Hematopoietic multipotent progenitor cell treated with erythropoietin and hydrocortisone succinate and interleukin-3 and kit ligand, for 4 days (in vitro differentiated cells): ENCODE measurements at places on chromosomes 6 and 20.
A peak's percentile ranks its signal among the peaks of the same experiment; 100 is the strongest.

GRCh38 chr20:54668271-54669039 is 193.1 kb downstream of the DOK5 start:
- peak; percentile 50 for DNase-seq

GRCh38 chr6:45637611-45638257 is 260.0 kb upstream of the SUPT3H start:
- no peak for DNase-seq

GRCh38 chr6:116550796-116551195 is 2.8 kb upstream of the CALHM4 start:
- no peak for DNase-seq

- DNase-seq, result no peak
Observed at GRCh38 chr6:112912416-112913101, 565.4 kb downstream of the RFPL4B start.

DNA sequence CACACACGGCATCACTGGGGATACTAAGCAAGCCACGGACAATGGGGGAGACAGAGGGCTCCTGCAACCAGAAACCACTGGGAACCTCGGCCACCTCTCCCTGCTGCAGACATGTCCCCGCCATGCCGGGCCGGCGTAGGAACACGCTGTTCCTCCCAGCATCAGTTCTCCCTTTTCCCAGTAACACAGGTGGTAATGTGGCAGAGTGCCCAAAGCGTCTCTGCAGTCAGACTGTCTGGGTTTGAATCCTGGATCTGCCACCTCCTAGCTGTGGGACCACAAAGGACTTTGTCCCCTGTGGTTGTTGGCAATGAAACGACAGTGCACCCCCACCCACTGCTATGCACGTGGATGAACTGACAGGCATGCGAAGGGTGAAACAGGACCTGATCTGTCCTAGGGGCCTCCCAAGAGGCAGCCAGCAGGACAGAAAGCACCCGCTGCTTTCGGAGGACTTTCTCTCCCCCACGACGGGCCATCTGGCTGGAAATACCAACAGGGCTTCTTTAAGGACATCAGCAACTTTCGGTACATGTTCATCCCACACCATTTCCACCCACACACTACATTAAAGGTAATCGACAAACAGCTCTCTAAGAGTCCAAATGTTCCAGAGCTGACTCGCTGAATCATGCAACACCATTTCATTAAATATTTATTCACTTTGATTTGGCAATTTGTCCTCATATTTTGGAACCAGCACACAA is 74.1 kb downstream of the SULF2 start:
- no peak for DNase-seq

DNA sequence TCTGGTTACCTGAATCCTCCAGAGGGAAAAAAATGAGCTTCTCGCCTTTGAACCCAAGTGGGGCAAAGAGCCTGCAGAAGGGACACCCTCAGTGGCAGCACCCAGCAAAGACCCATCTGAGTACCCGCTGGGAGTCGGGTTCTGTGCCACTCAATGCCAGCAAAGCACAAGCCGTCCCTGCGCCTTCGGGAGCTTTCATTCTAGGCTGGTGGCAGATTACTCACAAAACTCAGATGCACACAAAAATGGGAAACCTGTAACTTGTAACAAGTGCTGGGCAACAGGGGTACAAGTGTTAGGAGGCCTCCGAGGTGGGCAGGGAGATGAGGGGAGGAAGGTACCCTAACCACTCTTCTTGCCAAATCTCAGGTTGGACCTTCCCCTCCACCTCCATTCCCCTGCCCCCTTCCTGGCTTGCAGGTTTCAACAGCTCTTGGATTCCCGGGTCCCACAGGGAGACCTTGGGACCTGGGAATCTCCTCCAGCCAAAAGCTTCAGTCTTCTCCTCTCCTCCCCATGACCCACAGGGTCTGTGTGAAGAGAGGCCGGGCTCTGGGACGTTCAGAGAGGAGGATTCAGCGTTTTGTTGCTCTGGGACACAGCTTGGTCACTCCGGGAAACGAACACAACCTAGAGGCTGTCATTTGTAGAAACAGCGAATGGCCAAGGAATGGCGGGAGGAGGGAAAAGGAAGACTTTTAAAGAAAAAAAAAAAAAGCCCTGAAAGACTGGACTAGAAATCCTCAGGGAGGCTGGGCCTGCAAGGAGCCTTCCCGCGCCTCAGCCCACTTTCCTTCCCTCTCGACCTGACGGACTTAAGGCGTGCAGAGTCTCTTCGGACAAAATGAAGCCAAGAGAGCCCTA is 1.2 kb upstream of the PARD6B start:
- no peak for DNase-seq

- peak; percentile 44 for DNase-seq
Observed at GRCh38 chr6:42374018-42374669, 77.6 kb downstream of the TRERF1 start.

- no peak for DNase-seq
Observed at GRCh38 chr6:30754631-30755030, 10.3 kb upstream of the IER3 start.

- no peak for DNase-seq
Observed at GRCh38 chr20:10065154-10065833, 30.5 kb downstream of the ANKEF1 start.

GRCh38 chr20:50750145-50750671 is 18.8 kb downstream of the PARD6B start:
- no peak for DNase-seq

- DNase-seq, result no peak
Observed at GRCh38 chr20:21184819-21185218, 58.9 kb downstream of the KIZ start.

GRCh38 chr6:151497905-151498304 is 4.1 kb downstream of the CCDC170 start:
- DNase-seq, result peak; percentile 25

- DNase-seq, result peak; percentile 81
Observed at GRCh38 chr20:6765469-6766058, 1.9 kb upstream of the BMP2 start.

GRCh38 chr6:130143709-130144108 is 79.0 kb downstream of the SAMD3 start:
- no peak for DNase-seq

- no peak for DNase-seq
Observed at GRCh38 chr6:166572370-166573261, 13.9 kb downstream of the RAMACL start.

DNA sequence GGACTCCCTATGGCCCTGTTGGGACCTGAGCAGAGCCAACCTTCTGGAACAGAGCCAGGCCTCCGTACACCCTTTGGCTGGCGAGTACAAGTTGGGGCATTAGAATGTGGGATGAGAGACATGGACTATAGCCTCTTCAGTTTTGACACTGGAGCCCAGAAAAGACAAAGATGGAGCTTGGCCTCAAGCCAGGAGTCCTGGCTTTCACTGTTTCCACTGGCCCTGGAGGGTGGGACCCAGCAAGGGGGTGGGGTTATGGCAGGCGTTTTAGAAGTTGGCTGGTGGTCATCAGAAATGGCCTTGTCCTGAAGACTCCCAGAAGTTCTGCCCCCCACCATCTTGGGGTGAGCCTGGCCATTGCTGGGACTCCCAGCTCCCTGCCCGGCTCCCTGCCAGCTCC is 21.8 kb downstream of the ITPR3 start:
- DNase-seq, result no peak

DNA sequence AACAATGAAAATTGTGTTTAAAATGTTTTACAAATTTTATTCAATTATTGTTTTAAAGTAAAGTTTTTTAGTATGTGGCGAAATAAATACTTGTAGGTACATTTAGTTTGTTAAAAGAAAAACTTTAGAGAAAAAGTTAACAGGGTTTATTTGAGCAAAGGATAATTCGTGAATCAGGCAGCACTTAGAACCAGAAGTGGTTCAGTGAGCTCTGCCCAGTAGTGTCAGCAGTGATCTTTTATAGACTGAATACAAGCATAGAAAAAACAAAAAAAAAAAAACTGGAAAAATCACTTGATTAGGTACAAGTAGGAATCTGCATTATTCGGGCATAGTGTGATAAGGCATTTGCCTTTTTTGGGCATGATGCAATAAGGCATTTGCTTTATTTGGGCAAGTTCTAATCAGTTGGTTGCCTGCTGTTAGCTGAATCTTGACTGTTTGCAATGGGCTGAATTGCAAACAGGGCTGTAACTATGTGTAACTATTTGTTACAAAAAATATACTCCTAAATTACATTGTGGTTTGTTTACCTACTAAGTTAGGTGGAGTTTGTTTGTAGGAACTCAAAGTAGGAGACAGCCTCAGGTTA is 122.9 kb upstream of the MMS22L start:
- DNase-seq, result no peak

DNA sequence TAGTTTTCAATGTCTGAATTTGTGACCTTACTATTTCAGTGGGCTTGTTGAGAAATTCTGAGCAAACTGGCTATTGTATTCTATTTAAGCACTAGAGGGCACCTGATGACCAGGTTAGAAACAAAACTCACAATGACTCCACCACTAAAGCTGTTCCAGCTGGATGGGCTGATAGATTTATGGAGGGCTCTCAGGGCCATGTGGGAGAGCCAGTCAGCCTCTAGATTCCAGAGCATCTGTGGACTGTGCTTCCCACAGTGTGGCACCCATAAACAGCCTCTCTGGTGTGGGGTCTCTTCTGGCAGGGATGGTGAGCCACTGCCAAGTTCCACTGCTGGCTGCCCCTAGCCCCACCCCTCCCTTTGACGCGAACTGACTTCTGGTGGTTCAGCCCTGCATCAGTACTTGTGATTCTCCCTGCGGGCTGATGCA is 29.2 kb downstream of the C6orf58 start:
- peak; percentile 22 for DNase-seq

- DNase-seq, result no peak
Observed at GRCh38 chr6:151585741-151586140, 91.9 kb downstream of the CCDC170 start.

GRCh38 chr6:90158936-90159335 is 137.7 kb downstream of the BACH2 start:
- peak; percentile 83 for DNase-seq

DNA sequence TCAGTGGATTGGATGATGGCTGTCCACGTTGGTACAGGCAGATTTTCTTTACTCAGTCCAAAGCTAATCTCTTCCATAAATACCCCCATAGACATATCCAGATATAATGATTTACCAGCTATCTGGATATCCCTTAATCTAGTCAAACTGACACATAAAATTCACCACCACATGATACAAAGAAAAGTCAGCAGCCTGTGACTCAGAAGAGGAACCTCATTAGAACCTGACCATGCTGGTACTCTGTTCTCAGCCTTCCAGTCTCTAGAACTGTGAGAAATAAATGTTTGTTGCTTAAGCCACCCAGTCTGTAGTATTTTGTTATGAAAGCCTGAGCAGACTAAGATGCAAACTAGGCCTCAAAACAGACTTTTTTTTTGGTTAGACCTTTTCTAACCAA is 431.3 kb upstream of the RNF217 start:
- DNase-seq, result no peak
